ENCODE measurements at places on chromosomes 12 and 14.
A peak's percentile ranks its signal among the peaks of the same experiment; 100 is the strongest.

DNA sequence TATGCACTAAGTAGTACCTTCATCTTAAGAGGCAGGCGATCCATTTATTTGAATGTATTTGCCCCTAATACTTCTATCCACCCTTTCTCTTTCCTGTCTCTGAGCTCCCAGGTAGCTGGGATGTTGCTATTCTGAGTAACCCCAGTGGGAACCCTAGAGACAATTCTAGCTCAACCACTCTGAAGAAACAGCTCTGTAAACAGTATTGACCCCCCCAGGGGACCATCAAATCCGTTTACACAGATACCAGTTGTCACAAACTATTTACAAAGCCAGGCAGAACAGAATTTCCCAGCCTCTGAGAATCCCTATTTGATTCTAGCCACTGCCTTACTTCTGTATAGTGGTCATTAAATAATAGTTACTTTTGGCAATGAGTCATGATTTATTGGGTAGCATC, 64.9 kb downstream of the MIPOL1 start:
- no peaks in the 10 kb centered on the region for H3K4me1 ChIP-seq
- H3K27ac ChIP-seq, result no peak overlapping the region
- no peaks in the 10 kb centered on the region for H3K36me3 ChIP-seq
- no peak overlapping the region for H3K4me3 ChIP-seq

DNA sequence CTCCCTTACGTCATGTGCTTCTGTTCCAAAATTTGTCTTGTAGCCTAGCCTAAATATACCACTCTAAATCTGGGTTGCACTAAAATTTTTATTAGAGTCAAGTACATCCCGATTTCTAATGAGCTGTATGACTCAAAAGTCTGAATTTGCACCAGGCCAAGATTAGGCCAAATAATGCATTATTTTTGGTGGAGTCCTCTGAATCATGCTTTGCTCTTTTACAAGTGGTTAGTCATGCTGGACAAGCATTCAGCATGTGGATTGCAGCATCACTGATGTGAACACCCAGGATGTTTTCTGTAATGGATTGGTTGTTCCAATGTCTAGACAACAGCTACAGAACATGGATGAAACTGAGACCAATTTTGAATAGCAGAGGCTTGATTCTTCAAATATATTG, 23.7 kb downstream of the HEBP1 start:
- no peaks in the 10 kb centered on the region for H3K4me1 ChIP-seq
- H3K36me3 ChIP-seq, result no peaks in the 10 kb centered on the region
- no peaks in the 10 kb centered on the region for H3K27me3 ChIP-seq

DNA sequence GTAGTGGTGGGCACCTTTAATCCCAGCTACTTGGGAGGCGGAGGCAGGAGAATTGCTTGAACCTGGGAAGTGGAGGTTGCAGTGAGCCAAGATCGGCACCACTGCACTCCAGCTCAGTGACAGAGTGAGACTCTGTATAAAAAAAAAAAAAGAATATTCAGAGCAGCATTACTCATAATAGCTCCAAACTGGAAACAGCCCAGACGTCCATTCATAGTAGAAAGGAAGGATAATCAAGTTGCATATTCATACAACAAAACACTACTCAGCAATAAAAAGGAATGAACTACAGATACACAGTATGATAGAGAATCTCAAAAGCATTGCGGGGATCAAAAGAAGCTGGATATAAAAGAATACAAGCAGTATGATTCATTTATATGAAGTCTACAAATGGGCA, 19.1 kb downstream of the TMEM30B start:
- no peak for DNase-seq
- no peaks in the 10 kb centered on the region for H3K36me3 ChIP-seq
- H3K4me1 ChIP-seq, result no peaks in the 10 kb centered on the region
- H3K4me3 ChIP-seq, result no peak overlapping the region

- H3K4me3 ChIP-seq, result no peak overlapping the region
- peaks cover 33% of the 10 kb centered on the region for H3K27me3 ChIP-seq
- no peak overlapping the region for H3K27ac ChIP-seq
These were observed 305.4 kb downstream of the DPF3 start for GRCh38 chr14:72588521-72588920.

DNA sequence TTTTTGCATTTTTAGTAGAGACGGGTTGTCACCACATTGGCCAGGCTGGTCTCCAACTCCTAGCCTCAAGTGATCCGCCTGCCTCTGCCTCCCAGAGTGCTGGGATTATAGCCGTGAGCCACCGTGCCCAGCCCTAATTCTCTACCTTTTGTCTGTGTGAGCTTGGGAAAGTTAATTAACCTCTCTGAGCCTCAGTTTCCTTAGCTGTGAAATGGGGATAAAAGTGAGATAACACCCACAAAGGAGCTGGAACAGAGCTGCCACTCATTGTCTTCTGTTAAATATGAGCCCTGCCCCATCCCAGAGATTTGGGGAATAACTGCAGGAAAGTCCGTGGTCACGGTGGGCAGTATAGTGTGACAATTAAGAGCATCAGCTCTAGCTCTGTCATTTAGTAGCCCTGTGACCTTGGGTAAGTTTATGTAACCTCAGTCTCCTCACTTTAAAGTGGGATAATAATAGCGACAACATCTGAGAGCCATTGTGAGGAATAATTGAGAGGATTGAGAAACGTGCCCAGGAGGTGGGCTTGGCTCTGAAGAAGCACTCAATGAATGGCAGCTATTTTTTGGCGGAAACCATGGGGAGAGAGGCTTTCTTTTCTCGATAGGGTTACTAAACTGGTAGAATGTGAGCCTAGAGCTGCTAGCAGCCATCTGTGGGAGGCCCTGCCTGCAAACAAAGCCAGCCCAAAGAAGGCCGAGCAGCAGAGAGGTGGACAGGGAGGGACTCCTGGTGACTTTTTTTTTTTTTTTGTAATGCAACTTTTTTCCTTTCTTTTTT, 60.8 kb upstream of the MED13L start:
- H3K4me3 ChIP-seq, result no peak overlapping the region
- H3K4me1 ChIP-seq, result no peaks in the 10 kb centered on the region
- no peak overlapping the region for H3K27ac ChIP-seq
- H3K27me3 ChIP-seq, result peaks cover 10% of the 10 kb centered on the region
- DNase-seq, result no peak

- H3K27ac ChIP-seq, result peak overlapping the region; percentile 96
- no peaks in the 10 kb centered on the region for H3K27me3 ChIP-seq
- peak overlapping the region; percentile 5 for H3K4me3 ChIP-seq
- peaks cover 58% of the 10 kb centered on the region for H3K4me1 ChIP-seq
These were observed 51.6 kb downstream of the PLEKHG3 start for GRCh38 chr14:64755781-64756221.

DNA sequence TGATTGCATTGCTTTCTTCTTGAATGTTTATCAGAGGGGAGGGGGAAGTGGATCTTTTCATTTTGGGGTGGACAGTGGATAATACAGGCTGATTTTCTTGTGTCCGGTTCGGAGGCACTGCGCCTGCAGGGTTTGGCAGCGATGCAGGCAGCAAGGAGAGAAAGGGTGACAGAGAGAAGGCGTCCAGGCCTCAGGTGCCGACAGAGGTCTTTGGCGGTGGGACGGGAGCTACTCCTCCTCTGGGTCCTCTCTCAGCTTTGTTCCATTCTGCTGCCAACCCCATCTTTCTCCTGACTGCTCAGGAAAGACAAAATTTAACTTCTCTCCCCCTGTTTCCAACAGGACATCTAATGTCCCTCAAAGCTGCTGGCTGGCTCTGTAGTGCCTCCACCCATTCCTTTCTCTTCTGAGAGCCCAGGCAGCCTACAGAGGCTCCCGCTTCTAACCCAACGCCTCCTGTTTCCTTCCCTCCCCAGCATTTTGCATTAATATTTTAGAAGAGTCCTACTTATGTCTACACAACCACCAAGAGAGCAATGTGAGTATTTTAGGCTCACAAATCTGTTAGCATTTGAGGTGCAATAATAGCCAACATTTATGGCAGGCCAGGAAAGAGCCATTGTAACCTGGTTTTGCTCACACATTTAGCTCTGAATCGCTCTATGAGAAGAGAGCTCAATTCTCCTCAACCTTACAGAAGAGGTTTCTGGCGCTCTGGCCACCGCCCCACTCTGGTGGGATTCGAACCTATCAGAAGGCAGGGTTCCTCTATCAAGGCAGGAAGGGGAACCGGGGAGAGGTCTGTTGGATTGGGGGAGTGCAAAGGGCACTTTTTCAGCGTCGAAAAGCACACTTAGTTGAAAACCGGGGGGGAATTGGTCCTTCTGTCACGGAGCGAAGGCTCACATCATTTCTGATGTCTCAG, 7.1 kb upstream of the TBX5 start:
- no peak for DNase-seq
- no peaks in the 10 kb centered on the region for H3K36me3 ChIP-seq
- H3K4me1 ChIP-seq, result no peaks in the 10 kb centered on the region
- H3K27me3 ChIP-seq, result peaks cover 77% of the 10 kb centered on the region
- no peak overlapping the region for H3K4me3 ChIP-seq
- no peak overlapping the region for H3K27ac ChIP-seq

DNA sequence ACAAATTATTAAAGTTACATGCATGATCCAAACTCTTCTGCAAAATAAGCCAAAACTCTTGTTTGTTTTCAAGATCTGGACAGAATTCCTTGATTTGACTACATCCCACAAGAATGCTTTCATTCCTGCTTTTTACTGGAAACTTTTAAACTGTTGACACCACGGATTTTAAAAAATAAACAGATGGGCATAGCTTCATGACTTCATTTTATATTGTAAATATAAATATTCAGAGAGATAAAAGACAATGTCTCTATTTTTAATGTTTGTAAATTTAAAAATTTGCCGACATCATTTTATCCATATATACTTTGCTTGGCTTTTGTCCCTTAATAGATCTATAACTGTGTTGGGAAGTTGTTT, 134.3 kb upstream of the DCN start:
- H3K36me3 ChIP-seq, result no peaks in the 10 kb centered on the region
- H3K27me3 ChIP-seq, result peaks cover 19% of the 10 kb centered on the region
- no peaks in the 10 kb centered on the region for H3K4me1 ChIP-seq
- no peak for DNase-seq

- H3K36me3 ChIP-seq, result no peaks in the 10 kb centered on the region
- H3K4me1 ChIP-seq, result peaks cover 4% of the 10 kb centered on the region
- no peak overlapping the region for H3K4me3 ChIP-seq
- H3K27ac ChIP-seq, result no peak overlapping the region
These were observed 395.7 kb upstream of the PDE3A start for GRCh38 chr12:19972325-19973288.

DNA sequence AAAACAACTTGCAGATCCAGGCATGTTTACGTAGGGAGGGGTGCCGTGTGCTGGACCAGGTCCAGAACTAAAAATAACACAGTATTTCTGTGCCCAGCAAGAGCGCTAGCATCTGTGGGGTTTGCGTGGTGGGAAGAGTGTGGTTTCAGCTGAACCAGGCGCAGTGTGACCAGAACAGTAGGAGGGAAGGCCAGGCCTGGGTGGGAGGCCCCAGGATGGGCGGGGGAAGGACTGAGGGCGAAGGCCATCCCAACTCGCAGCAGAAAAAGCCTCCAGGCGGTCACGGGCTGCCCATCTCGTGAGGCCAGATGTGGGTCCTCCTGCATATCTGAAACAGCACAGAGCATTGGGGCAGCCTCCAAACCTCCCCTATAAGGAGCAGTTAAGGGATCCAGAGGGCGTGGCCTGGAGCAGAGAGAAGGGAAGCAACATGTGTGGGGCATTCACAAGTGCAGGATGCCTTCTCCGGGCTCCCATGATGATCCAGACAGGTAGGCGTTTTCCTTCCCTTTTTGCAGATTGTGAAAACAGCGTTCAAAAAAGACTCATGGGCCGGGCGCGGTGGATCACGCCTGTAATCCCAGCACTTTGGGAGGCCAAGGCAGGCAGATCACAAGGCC, 17.8 kb upstream of the CD9 start:
- H3K36me3 ChIP-seq, result no peaks in the 10 kb centered on the region
- peaks cover 41% of the 10 kb centered on the region for H3K27me3 ChIP-seq
- H3K4me1 ChIP-seq, result no peaks in the 10 kb centered on the region

- no peak overlapping the region for H3K27ac ChIP-seq
- DNase-seq, result no peak
- H3K36me3 ChIP-seq, result no peaks in the 10 kb centered on the region
- H3K27me3 ChIP-seq, result peaks cover 8% of the 10 kb centered on the region
- no peaks in the 10 kb centered on the region for H3K4me1 ChIP-seq
These were observed 4.5 kb downstream of the MYBPC1 start for GRCh38 chr12:101599311-101599710.

DNA sequence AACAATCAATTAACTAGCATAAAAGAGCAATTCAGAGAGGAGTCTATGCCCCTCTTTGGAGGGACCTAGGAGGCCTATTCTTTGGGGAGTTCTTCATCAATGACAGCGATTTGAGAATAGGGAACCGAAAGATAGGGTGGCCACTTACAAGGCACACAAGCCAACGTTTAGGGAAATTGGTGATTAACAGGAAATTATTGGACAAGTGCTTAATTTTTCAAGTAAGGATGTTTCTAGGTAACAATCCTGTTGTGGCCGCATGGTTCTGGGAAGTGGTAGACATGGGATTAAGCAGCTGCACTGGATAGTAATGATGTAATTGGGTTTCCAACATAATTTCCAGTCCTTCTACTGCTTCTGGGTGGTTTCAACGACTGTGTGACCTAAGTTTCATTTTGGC, 83.2 kb downstream of the HMGA2 start:
- peaks cover 6% of the 10 kb centered on the region for H3K27me3 ChIP-seq
- H3K4me3 ChIP-seq, result no peak overlapping the region
- no peak overlapping the region for H3K27ac ChIP-seq
- DNase-seq, result no peak
- H3K4me1 ChIP-seq, result no peaks in the 10 kb centered on the region
- H3K36me3 ChIP-seq, result no peaks in the 10 kb centered on the region

GRCh38 chr12:19138551-19138950, 9.0 kb downstream of the PLEKHA5 start:
- peaks cover 9% of the 10 kb centered on the region for H3K4me1 ChIP-seq
- H3K36me3 ChIP-seq, result no peaks in the 10 kb centered on the region
- peak overlapping the region; percentile 27 for H3K27ac ChIP-seq
- DNase-seq, result no peak
- H3K4me3 ChIP-seq, result no peak overlapping the region

DNA sequence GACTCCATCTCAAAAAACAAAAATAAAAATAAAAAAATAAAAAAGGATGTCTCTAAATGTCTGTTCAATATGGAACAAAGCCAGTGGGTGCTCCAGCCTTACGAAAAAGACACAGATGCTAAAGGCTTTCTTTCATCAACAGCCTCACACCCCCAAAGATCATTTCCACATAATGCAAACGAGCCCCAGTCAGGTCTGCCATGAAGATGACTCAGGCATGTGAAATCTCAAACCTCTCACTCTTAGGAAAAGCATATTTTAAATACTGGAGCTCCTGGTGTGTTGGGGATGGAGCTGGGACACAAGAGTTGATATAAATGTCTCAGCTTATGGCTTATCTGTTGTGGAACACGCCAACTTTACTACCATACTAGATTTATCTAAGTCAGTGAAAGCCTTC, 49.9 kb upstream of the PLXNC1 start:
- H3K36me3 ChIP-seq, result no peaks in the 10 kb centered on the region
- no peak overlapping the region for H3K27ac ChIP-seq
